ENCODE measurements at places on chromosomes 13 and 19. TPM values are rescaled to one million over a fixed set of nuclear protein-coding genes. Genes with fewer than 3 reads are reported as not detected.

ZNF439 gene
- not detected for total RNA-seq

PSG2 gene
- total RNA-seq: not detected

KIR3DL1 gene
- total RNA-seq: not detected

RASGRP4 gene
- total RNA-seq: 2.0 TPM

KIR3DL2 gene
- total RNA-seq: not detected

ZNF554 gene
- 3.9 TPM for total RNA-seq

ZNF93 gene
- 61.1 TPM for total RNA-seq

FXYD7 gene
- total RNA-seq: 15.4 TPM

RNF225 gene
- 1.2 TPM for total RNA-seq

OVOL3 gene
- not detected for total RNA-seq

DNA sequence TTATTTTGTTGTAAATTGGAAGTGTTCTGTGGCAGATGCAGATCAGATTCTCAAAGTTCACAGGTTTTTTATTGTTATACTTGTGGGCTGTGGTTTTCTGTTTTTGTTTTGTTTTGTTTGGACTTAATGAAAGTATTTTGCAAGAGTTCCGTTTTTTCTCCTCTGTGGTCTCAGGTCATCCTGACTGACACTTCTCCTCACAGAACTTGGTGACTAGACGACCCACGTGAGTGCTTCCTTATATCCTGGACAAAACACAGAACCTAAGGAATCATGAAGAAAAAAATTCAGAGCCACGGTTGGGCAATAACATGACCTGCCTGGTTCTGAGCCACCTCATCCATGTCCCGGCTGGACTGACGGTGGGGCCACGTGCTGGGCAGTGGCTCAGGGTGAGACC lies 2.5 kb upstream of the RFPL4AL1 start:
- DNase-seq: no peak

- DNase-seq: no peak
Observed at GRCh38 chr19:16005925-16006324, 57.1 kb downstream of the OR10H4 start.

DNA sequence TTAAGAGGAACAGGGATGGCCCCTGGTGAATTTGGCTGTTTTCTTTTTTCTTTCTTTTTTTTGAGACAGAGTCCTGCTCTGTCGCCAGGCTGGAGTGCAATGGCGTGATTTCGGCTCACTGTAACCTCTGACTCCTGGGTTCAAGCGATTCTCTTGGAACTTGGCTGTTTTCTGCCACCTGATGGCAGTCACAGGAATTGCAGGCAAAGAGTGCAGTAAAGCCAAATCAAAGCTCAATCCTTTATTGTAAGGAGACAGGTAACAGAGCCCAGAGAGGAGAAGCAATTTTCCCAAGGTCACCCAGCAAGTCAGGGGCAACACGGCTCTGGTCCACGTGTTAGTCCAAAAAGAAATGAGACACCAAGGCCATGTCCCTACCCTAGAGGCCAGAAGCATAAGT lies 6.2 kb downstream of the TINCR start:
- DNase-seq: no peak

- peak; percentile 77 for DNase-seq
Observed at GRCh38 chr19:17340302-17340870, 3.0 kb downstream of the GTPBP3 start.

DNA sequence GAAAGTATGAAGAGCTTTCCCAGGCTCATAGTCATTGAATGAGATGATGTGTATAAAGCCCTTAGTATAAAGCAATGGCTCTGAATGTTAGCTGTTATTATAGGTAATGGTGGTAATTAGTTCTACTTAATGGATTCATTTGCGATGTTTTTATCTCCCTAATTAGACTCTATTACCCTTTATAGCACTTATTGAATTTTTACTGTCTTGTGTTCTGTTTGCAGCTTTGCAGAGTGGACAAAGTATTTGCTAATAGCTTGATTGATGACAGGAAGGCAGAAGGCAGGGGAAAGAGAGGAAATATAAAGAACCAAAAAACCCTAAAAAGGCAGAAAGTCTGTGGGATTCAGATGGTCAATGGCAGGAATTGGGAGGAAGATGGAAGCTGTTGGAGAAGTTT lies 524.4 kb upstream of the SPRY2 start:
- no peak for DNase-seq

- DNase-seq: no peak
Observed at GRCh38 chr19:2305452-2306280, 2.3 kb downstream of the LINGO3 start.

GRCh38 chr19:50534478-50534877 lies 20.8 kb upstream of the ASPDH start:
- DNase-seq: no peak

DNA sequence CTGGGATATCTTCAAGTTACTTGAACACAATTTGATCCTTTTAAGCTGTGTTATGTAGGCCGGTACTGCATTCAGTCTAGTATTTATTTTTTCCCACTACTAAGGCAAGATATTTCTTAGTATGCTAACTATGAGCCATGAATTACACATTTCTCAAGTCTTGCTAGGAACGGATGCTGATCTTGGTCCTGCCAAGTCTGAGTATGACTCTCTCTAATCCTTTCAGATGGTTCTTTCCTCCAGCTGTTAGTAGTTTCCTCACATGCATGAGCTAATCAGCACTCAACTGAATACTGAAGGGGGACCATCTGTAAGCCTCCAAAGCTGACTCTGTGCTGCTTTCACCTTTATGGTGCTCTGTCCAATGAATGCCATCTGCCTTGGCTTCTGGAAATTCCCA lies 460.3 kb downstream of the KCTD12 start:
- DNase-seq: no peak

DNA sequence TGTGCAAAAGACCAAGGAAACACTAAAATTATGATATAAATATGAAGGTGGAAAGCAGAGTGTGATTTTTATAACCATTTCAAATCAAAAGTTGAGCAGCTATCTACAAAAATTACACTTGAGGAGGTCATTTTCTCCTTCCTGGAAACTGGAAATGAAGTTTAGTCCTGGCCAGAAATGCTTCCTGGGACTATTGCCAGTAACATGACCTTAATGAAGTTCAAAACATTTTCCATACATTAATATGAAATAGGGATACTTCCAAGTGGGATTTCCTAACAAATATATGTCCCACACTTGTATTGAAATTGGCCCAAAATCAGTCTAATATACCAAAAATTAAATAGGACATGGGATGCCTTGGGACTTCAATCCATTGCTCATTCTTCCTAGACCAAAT lies 1556.8 kb upstream of the MIR17HG start:
- DNase-seq: no peak

GRCh38 chr19:1648459-1648849 lies 4.0 kb downstream of the TCF3 start:
- DNase-seq: no peak

DNA sequence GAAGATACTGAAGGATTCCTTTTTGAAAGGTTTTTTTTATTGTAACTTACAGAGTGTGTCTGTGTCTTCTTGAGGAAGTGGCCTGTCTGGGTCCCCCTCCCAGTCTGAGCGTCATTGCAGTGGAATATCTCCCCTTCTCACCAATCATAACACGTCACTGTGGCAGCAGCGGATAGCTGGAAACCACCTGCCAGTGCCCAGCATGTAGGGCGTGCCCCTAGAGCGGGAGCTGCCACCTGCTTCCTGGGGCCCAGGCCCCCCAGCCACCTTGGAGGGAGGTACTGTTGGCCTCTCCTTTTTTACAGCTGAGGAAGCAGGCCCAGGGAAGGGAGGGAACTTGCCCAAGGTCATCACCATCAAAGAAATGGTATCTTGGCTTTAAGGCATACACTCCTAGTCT lies 4.6 kb upstream of the DNM2 start:
- no peak for DNase-seq

GRCh38 chr13:33541456-33541855 lies 255.9 kb upstream of the STARD13 start:
- no peak for DNase-seq

- no peak for DNase-seq
Observed at GRCh38 chr13:110284779-110285484, 22.0 kb downstream of the COL4A1 start.

DNA sequence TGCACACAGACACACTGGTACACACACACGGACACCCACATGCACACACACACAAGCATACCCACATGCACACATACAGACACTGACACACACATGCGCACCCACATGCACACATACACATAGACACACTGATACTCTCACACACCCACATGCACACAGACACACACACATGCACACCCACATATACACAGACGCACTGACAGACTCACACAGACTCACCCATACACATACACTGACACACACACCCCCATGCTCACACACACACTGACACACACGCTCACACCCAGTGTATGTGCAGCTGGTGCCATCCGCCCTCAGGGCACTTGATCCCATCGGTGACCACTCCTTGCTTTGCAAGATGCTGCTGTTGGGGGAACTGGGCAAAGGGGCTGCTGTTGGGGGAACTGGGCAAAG lies 9.7 kb upstream of the RASA3 start:
- no peak for DNase-seq

GRCh38 chr19:48487948-48488347 lies 18.8 kb downstream of the CYTH2 start:
- no peak for DNase-seq

GRCh38 chr19:5045956-5046338 lies 77.0 kb downstream of the KDM4B start:
- DNase-seq: no peak

DNA sequence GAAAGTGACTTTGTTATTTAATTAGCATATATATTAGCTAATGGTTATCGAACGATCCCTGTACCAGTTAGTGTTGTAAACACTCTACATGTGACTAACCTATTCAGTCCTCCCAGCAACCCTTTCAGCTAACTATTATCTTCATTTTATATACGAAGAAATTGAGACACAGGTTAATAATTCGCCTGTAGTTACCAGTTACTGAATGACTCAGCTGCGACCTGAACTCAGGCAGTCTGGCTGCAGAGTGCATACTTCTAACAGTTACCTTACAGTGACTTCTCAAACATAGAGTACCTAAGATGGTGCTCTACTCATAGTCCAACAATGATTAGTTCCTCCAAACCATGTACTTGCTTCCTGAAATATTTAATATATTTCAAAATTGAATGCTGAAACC lies 117.7 kb downstream of the FNDC3A start:
- DNase-seq: no peak

GRCh38 chr13:100245104-100245503 lies 156.2 kb downstream of the PCCA start:
- DNase-seq: no peak
